ENCODE measurements at places on chromosomes 3 and 15.
A peak's percentile ranks its signal among the peaks of the same experiment; 100 is the strongest.

DNA sequence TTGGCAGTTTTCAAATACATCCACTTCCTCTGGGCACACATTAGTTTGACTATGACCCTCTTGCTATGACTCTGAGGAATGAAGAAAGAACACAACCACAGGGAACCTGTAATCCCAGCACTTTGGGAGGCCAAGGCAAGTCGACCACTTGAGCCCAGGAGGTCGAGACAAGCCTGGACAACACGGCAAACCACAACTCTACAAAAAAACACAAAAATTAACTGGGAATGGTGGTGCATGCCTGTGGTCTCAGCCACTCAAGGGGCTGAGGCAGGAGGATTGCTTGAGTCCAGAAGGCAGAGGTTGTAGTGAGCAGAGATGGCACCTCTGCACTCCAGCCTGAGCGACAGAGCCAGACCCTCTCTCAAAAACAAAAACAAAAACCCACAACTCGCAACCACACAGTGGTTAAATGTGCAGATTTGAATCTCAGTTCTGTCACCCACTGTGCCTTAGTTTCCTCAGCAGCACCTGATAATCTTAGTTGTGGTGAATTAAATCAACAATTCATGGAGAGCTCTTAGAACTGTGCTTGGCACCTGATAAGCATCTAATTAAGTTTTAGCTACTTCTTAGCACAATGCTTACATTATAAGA lies 65.7 kb downstream of the MYLK start:
- peaks cover 5% of the 10 kb centered on the region for H3K4me1 ChIP-seq
- no peaks in the 10 kb centered on the region for H3K27me3 ChIP-seq
- H3K27ac ChIP-seq: no peak overlapping the region
- DNase-seq: no peak
- H3K36me3 ChIP-seq: no peaks in the 10 kb centered on the region
- no peak overlapping the region for H3K4me3 ChIP-seq

GRCh38 chr15:94225616-94226015 lies 5.7 kb upstream of the MCTP2 start:
- H3K4me3 ChIP-seq: no peak overlapping the region
- no peak for DNase-seq
- H3K27me3 ChIP-seq: no peaks in the 10 kb centered on the region

DNA sequence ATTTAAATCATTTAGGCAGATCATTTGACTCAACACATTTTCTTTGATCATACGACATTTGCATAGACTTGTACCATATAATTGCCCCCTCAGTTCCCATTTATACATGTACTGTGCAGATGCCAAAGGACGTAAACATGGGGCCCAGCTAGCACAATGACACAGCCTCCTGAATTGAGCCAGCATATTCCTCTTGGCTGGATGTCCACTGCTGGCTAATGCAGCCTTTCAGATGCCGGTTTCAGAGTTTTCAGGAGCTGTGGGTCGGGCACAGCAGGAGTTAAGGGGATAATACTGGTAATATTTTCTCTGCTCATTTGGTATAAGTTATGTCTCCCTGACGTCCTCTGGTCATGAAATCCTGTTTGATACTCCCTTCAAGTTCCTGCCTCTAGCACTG lies 39.4 kb downstream of the KAT2B start:
- no peak overlapping the region for H3K4me3 ChIP-seq
- no peaks in the 10 kb centered on the region for H3K36me3 ChIP-seq
- H3K27me3 ChIP-seq: no peaks in the 10 kb centered on the region
- DNase-seq: no peak
- no peak overlapping the region for H3K27ac ChIP-seq
- peaks cover 9% of the 10 kb centered on the region for H3K4me1 ChIP-seq

DNA sequence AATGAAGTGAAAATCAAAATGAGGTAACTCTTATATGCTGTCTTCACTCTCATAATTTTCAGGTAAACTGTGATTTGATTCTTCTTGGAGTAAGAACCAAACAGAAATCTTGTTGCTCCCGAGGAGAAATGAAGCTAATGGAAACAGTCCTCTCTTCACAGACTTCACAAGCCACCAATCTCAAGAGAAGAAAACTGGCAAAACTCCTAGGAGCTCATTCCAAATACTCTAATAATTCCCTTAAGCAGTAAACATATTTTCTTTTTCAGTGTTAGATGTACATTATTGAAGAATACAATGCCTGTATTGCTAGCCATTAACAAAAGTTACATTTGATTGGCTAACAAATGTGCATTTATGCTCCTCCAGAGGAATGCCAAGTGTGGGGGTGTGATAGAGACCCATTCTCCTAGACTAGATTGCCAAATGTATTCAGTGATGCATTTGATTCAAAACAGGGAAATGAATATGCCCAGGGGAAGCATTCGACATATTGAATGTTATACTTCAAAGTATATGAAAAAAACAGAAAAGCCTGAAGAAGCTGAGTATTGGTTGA lies 11.8 kb upstream of the RIOX2 start:
- no peaks in the 10 kb centered on the region for H3K27me3 ChIP-seq
- no peak for DNase-seq
- no peak overlapping the region for H3K4me3 ChIP-seq
- no peak overlapping the region for H3K27ac ChIP-seq
- no peaks in the 10 kb centered on the region for H3K4me1 ChIP-seq
- H3K36me3 ChIP-seq: no peaks in the 10 kb centered on the region

DNA sequence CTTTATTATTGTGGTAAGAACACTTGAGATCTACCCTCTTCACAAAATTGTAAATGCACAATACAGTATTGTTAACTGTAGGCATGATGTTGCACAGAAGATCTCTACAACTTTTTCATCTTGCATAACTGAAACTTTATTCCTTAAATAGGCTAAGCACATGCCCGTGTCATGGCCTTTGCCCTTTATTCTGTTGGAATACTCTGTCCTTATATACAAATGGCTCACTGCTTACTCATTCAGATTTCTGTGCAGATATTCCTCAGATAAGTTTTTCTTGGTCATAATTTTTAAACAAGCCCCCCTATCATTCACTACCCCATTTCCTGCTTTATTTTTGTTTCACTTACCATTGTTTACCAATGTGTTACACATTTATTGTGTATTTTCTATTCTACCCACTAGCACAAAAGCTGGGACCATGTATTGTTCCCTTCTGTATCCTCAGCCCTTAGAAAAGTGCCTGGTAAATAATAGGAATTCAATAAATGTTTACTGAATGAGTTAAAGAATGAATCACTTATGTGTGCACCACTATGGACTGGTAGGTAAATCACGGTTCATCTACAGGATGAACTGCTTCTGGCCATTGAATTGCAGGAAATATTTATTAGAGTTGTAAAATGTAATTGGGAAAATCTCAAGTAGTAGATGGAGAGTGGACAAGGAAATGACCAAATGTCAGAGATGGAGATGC lies 151.0 kb downstream of the CPNE4 start:
- H3K27me3 ChIP-seq: no peaks in the 10 kb centered on the region
- H3K4me1 ChIP-seq: no peaks in the 10 kb centered on the region
- DNase-seq: no peak
- no peak overlapping the region for H3K4me3 ChIP-seq
- no peak overlapping the region for H3K27ac ChIP-seq

- no peak overlapping the region for H3K27ac ChIP-seq
- H3K27me3 ChIP-seq: no peaks in the 10 kb centered on the region
- DNase-seq: no peak
- no peaks in the 10 kb centered on the region for H3K36me3 ChIP-seq
- no peaks in the 10 kb centered on the region for H3K4me1 ChIP-seq
Observed at GRCh38 chr3:166799-167198, 29.8 kb upstream of the CHL1 start.

DNA sequence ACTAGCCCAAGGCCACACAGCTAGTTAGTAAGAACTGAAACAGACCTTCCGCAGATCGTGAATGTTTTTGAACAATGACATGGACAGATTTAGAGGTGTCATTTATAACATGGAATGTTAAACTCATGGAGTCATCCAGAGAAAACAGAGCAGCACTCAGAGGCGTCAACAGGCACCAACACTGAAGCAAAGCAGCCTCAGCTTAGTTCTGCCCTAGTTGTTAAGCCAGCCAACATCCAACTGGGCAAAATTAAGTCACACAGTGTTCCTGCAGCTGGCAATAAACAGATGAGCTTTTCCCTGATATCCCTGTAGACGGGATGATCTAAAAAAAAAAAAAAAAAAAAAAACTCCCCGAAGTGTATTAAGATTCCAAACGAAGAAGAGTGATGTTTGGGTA lies 13.6 kb downstream of the DCLK3 start:
- H3K4me3 ChIP-seq: no peak overlapping the region
- H3K27me3 ChIP-seq: no peaks in the 10 kb centered on the region
- no peak for DNase-seq
- no peak overlapping the region for H3K27ac ChIP-seq
- no peaks in the 10 kb centered on the region for H3K4me1 ChIP-seq

GRCh38 chr3:94092086-94092485 lies 29.2 kb downstream of the NSUN3 start:
- H3K4me3 ChIP-seq: no peak overlapping the region
- no peaks in the 10 kb centered on the region for H3K4me1 ChIP-seq
- no peak overlapping the region for H3K27ac ChIP-seq

DNA sequence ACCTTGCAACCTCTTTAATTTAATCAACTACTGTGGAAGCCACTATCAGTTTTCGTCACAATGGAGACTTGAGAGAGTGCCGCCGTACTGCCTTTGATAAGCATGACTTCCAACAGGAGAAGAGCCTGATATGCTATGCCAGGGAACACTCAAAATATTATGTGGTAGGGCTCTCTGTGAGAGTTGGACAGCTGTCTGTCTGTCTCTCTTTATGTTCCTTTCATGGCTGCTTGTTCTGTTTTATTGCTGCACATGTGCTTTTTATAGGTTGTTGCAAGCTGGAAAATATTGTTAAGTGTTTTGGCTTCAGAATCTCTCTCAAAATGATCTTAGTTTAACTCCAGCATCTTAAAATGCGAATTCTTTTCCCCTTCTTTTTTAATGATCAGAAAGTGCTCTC lies 249.4 kb upstream of the RARB start:
- no peaks in the 10 kb centered on the region for H3K27me3 ChIP-seq
- DNase-seq: no peak

- no peak overlapping the region for H3K27ac ChIP-seq
- H3K4me3 ChIP-seq: no peak overlapping the region
- no peaks in the 10 kb centered on the region for H3K27me3 ChIP-seq
- H3K4me1 ChIP-seq: no peaks in the 10 kb centered on the region
Observed at GRCh38 chr3:16666206-16666605, 61.0 kb upstream of the DAZL start.

DNA sequence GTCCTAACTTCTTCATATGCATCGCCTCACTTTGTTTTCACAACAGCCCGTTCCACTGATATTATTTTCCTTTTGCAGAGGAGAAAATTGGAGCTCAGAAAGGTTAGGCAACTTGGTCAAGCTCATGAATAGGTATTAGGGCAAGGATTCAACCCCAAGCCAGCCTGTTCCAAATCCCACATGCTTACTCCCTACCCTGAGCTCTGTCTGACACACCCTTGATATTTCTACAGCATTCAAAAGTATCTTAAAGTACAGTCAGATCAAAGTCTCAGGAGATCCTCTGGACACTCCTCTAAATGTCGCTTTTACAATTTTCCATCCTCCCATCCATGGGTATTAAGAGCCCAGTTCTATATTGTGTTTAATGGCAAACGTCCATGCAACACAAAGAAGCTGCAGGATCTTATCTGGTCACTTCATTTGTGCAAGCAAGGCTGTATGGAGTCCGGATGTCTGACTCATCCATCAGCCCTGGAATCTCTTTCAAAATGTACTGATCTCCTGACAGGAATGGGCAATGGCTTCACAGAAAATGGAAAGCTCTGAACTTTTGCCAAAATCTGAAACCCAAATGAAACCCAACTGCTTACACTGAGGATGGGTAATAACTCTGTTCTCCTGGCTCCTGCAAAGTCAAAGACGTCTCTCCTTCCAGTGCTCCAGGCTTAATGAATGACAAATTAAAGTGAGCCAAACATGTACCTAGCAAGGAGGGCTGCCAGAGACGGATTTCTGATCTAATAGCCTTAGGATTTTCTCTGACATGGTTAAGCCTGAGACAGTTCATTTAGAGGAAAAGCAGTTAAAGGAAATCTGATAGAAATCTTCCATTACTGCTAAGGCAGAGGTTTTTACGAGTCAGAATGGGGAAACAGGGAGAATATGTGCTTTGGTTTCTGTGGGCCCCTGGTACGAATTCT lies 230.9 kb upstream of the RORA start:
- no peak for DNase-seq
- no peaks in the 10 kb centered on the region for H3K4me1 ChIP-seq
- H3K27me3 ChIP-seq: no peaks in the 10 kb centered on the region
- no peak overlapping the region for H3K4me3 ChIP-seq
- no peaks in the 10 kb centered on the region for H3K36me3 ChIP-seq

DNA sequence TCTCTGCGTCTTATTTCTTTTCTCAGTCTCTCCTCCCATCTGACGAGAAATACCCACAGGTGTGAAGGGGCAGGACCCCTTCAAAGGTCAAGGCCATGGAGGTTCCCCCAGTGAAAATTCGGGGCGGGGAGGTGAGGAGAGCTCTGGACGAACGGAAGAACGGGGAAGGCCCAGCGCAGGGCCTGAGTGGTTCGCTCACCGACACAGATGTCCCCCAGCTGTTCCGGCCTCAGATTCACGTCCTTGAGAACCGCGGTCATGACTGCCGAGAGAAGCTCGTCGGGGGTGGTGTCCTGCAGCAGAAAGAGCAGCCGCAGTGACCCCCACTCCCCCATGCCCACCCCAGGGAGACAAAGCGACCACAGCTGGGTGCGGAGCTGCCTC lies 542 bp downstream of the ACAA1 start:
- H3K4me1 ChIP-seq: peaks cover 57% of the 10 kb centered on the region
- H3K4me3 ChIP-seq: peak overlapping the region; percentile 91
- no peaks in the 10 kb centered on the region for H3K27me3 ChIP-seq
- H3K27ac ChIP-seq: peak overlapping the region; percentile 78
- peak; percentile 50 for DNase-seq

DNA sequence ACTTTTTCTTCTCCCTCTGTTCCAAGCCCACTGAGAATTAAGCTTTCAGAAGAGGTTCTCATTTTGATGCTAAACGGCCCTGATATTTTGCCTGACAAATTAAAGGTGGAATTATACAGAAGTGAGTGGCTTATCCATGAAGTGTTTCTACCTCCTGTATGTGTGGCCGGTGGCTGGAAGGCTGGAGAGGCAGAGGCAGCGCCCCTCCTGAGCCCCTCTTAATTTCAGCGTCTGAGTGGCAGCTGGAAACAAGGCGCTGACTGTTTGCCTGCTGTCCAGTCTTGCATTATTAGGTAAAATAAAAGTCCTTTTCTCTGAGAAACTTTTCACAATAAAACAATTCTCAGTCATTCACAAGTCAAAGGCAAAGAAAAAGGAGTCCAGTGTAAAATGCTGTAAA lies 685.7 kb downstream of the MCTP2 start:
- no peaks in the 10 kb centered on the region for H3K36me3 ChIP-seq
- DNase-seq: no peak
- no peaks in the 10 kb centered on the region for H3K27me3 ChIP-seq
